ENCODE measurements at places on chromosomes 1 and 21.

DNA sequence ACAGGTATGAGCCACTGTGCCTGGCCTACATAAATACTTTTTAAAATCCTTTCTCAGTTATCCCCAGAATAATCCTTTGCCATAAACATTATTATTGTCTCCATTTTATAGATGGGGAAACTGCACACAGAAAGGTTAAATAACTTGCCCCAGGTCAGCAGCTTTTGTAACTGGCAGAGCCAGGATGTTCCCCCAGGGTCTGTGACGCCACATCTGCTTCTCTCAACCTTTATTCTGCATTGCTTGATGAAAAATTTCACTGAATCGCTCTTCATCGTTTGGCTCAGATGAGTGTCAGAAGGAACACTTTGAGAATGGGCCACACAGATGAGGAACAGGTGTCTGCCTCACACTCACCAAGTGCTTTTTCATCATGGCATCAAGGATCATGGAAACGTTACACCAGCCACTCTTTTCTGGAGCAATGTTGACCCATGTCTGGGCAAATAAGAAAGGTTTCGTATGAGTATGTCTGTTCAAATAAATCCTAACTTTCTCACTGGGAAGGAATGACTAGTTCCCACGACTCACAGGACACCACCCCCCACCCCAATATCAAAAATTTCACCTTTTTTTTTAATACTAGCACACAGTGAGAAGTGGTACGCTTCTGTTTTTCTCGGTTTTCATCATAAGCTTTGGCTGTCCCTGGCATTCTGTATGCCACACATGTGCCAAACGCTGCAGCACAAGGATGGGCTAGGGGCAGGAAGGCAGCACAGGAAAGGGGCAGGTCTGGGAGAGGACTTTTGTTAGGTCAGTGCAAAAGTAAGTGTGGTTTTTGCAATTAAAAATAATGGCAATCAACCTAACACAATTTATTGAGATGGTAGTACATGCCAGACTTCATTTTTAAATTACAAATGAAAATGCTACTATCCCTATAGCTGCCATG, 9.0 kb upstream of the PTGFRN start:
- no peak for DNase-seq

DNA sequence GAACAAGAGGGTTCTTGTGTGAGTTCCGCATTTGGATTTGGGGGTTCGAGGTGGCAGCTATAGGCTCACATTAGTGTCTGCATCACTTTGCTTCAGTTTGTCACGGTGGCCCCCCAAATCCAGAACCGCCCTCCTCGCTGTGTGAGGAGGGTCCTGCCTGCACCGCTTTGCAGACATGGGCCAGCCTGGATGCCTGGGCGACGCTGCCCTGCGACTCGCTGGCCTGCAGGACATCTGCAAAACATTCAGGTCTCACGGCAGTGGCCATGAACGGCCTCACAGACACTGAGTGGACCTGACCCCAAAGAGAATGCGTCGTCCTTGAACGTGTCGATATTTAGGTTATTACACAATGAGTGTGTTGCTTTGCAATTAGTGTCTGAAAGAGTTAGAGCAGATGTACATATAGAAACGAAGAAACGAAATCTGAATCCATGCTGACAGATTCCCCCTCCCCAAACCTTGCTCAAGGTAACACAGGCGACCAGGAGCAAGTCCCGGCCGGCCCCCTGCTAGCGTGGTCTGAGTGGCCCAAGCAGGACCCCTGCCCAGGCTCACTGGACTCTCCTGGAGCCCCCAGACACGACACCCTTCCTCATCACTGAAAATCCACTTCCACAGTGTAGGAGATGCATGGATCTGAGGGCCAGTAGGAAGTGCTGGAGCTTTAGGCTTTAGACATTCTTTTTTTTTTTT, 20.4 kb downstream of the PDE9A start:
- DNase-seq = no peak

GRCh38 chr21:40837456-40837855, 9.5 kb downstream of the DSCAM start:
- no peak for DNase-seq

GRCh38 chr1:81548918-81549587, 251.7 kb upstream of the ADGRL2 start:
- no peak for DNase-seq

DNA sequence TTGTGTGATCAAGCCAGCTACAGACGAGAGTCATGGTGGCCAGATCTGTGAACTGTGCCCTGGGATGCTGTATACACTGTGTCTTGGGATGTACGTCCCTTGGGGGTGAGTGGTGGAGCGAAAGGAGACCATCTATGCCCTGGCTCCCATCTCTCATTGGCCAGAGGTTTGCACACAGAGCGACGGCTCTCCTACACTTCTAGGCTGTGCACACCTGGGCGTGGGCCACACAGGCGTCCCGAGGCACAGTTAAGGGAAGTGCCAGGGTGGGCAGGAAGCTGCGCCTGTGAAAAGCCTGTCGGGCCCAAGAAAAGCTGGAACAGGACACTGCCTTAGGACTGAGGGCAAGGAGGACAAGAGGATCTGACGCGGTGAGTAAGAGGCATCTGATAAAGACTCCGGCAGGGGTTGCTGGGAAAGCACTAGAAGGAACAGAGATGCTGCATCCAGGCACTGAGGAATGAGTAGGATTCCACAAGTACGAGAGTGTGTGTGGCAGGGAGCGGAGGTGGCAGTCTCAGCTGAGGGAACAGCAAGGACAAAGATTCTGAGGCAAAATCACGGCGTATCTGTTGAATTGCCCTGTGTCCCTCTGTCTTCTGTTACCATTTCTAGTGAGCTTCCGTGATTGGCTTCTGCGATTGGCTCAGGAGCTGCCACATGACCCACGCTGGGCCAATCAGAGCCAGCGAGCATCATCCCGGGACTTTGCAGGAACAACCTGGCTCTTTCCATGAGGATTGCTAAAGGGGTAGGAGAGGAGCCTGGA, 67.9 kb upstream of the ZBTB40 start:
- DNase-seq = no peak

DNA sequence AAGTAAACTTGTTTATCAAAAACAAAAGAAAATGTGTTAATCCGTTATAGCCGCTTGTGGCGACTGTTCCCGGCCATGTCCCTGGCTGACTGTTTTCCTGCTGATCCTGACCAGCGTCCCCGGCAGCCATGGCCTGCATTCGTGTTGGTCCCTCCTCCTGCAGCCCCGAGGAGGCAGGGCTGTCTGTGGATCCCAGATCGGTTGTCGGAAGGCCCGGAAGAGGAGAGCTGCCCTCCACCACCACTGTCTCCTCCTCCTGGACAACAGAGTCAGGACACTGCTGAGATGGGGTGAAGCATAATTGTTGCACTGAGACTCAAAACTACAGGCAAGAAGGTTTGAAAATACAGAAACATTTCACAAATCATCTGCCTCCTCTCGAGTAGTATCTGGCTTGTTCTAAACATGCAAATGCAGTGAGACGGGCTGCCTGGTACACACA, 3.6 kb upstream of the MXRA8 start:
- no peak for DNase-seq

DNA sequence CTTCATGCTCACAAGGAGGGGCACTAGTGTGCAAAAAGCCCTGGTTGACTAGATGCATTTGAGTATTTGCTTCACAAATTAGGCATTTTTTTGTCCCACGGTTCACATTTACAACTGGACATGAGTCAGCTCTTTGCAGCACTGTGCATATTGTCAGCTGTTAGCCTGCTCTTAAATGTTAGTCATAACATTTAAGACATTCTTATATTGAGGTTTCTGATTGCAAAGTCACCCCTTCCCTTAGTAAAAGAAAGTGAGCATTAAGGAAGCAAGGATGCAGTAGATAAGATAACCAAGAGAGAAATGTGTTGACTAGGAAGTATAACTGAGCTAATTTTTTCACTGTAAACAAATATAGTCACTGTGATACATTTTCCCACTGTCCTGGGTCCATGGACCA, 132.6 kb upstream of the CTTNBP2NL start:
- no peak for DNase-seq

DNA sequence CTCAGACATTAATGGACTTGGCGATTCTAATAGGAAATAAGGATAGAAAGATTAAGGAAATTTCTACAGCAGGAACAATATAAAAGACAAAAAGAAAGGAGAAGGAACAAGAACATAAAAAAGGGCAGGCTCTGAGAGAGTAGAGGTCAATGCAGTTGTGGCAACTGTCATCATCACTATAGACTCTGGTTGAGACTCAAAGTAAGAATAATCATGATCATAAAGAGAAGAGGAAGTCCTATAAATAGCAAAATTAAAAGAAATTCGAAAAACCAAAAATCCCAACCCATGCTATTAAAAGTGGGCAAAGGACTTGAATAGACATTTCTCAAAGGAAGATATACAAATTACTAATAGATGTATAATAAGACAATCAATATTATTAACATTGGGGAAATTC, 14.4 kb upstream of the XCL1 start:
- DNase-seq = no peak

DNA sequence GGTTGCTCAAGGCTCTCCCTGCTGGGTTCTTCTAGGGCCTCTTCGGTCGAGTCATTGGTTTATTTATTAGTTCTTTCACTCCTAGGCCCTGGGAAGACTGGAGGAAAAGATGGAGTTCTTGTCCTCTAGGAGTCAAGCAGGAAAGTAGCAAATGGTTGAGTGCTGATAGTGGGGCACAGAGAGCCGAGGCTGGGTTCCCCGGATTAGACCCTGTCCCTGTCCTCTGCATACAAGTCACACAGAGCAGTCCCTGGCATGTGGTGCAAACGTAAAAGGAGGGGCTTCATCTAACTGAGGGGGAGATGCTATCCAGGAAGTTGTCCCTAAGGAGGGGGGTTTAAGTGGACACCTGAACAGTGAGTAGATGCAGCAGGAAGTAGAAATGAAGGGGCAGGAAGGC, 19.2 kb upstream of the KCNE2 start:
- no peak for DNase-seq

GRCh38 chr1:99650030-99650429, 4.1 kb downstream of the PALMD start:
- DNase-seq = no peak

DNA sequence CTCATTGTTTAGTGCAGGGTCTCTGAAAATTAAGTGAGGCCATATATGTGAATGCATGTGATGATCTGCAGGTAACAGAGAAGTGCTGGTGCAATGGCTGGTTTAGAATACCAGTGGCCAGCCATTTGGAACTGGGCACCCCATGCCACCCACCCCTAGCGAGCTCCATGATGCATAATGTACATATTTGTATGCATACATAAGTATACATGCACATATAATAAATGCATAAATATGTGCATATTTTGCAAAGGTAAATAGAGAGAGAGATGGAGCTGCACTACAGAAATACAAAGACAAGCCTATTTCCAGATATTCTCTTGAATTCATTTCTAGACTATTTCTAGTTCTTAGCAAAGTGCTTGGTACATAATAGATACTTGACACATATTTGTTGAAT, 68.5 kb upstream of the IGSF21 start:
- no peak for DNase-seq

DNA sequence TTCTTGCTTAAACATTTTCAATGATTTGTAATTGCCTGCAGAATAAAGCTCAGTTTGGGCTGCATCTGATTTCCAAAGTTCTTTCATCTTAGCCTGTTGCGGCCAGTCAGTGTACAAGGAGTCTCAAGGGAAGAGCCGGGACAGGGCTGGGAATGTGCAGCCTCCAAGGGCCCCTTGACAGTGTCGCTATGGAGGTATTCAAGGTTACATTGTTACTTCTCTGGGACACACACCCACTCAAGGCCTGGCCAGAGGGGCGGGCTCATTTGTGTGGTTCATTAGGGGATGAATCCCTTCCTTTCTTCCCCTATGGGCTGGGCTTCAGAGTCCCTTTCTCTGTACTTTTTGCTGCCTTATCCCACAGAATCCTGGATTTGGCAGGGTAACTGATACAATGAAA, 107.6 kb upstream of the CSF3R start:
- DNase-seq = no peak

DNA sequence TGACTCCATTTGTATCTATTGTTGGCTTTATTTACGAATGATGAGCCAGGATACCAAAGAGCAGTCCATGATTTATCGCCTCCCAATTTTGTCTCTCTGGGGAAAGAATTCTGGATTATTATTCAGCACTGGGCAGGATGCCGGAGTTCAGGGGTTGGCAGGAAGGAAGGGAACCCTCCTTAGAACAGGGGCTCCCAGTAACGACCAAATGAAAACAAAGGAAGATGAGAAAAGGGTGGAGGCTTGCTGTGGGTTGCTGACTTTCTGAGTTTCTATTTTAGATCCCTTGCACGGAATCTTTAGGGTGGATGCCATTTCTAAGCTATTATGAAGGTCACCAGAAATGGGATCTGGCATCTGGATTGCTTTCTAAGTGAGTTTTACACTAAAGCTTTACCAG, 231.2 kb upstream of the LYPLAL1 start:
- DNase-seq = no peak

DNA sequence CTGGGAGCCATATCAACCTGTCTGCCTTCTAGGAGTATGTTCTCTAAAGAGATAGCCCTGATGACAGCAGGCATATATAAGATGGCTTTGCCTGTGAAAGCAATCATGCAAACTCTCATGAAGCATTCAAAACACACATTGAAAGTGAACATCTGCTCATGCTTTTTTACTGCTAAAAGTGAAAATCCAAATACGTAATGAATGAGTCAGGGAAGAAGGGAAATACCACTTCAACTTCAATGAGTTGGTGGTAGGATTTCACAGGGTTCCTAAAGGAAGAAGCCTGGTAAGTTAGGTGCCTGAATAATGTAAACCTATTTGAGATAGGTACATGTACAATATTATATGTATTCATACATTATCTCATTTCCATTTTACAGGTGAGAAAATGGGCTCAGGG, 50.5 kb upstream of the SLFNL1 start:
- DNase-seq = no peak

- DNase-seq = no peak
These were observed 5.8 kb downstream of the IGSF9 start for GRCh38 chr1:159939678-159940002.

DNA sequence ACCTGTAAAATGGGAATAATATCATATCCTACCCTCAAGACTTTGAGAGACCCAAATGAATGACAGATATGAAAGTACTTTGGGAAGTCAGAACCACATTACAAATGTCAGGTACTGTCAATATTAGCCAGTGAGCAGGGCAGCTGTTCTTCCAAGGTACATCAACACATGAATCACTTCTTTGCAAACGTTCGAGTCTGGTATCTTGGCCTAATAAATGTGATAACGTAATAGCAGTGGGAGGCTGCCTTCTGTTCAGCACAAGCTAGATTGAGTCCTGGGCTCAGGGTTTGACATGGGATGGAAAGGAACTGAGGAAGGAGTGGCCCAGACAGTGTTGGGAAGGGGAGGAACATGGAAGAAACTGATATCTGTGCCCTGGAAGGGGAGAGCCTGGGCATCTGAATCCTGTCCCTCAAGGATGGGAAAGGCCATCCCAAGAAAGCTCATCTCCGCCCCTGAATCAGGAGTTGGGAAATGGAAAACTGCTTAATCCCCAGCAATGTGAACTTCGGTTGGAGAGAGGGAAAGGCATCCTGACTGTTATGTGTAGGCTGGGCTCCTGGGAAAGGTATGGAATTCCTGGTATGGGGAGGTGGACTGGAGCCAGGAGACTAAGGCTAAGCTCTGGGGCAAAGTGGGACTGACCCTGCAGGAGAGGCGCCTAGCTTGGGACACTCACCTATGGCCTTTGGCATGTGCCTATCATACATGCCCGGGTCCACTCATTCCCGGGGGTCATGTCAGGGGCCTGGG, 14.3 kb downstream of the KCNC4 start:
- no peak for DNase-seq

Measured in GM18507 (cell line).